Renal cortex interstitium (tissue), 15 donors: ENCODE measurements at places on chromosomes 1 and 21.

- no peak for DNase-seq
These were observed 34.8 kb downstream of the ADAM30 start for GRCh38 chr1:119861547-119861946.

GRCh38 chr1:245448975-245449431 lies 294.2 kb downstream of the KIF26B start:
- DNase-seq = no peak

- DNase-seq = no peak
These were observed 140.0 kb downstream of the SLC45A1 start for GRCh38 chr1:8457760-8458381.

DNA sequence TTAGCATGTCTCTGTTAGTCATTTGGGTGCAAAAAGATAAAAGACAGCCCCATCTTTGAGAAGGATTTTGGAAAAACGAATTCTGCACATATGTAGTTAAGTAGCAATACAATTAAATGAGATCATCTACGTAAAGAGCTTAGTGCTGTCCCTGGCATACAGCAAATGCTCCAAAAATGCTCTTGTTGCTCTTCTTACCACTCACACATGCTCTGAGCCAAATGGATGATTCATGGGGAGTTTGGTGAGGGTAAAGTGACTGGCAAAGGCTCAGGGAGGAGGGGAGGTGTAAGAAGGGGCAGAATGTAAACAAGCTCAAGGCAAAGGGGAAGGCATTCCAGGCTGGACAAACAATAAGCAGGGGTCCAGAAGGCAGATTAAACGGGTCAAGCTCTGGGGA lies 191.9 kb downstream of the AK5 start:
- no peak for DNase-seq

GRCh38 chr1:242623756-242624155 lies 99.3 kb upstream of the PLD5 start:
- DNase-seq = no peak

GRCh38 chr1:31801458-31801857 lies 14.4 kb downstream of the SPOCD1 start:
- DNase-seq = no peak

GRCh38 chr1:1959840-1960479 lies 40.9 kb upstream of the TMEM52 start:
- DNase-seq = peak; percentile 62

DNA sequence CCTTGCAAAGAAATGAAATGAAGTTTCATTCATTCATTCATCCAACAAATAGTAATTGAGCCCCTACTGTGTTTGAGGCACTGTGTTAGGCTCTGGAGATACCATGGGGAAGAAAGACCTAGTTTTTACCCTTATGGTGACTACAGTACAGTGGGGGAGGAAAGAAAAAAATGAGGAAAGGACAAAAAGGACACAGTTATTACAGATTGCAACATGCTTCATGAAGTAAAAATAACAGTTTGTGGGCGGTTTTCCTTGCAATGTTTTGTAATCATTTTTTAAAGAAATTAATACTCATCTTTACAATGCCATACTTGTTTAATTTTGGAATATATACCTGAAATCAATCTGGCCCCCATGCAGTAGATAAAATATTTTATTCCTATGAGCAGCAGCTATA lies 120.3 kb downstream of the TM2D1 start:
- DNase-seq = no peak

GRCh38 chr1:203996126-203996525 lies 76.8 kb upstream of the SOX13 start:
- no peak for DNase-seq

- DNase-seq = no peak
These were observed 137.2 kb downstream of the ADGRL2 start for GRCh38 chr1:81937791-81938450.

DNA sequence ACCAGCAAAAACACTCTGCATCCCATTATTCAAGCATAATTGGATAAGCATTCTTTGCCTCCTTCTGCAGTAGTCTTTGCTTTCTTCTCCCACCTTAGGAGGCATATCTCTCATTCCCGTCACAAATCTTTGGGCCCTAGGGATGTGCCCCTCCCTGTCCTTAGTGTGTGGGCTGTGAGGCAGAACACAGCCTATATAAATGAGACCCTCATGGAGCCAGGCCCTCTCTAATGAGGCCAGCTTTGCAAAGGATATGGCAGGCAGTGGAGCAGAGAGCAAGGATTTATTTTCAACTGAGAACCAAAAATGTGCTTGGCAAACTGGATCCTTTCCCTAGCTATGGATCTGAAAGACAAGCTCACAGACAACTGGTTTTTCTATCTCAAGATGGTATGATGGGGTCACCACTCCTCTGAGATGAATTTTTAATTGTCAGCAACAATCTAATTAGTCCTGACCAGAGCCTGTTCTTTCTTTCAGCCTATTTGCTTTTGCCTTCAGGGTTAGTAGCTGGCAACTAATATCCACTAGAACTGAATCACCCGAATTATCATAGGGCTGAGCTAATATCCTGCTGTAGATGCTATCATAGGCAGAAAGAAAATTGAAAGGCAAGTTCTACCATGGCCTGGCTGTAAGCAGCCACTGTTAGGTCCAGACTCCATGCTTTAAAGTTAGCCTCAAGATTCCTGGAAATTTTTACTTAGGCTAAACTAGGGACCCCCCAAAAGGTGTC lies 134.2 kb downstream of the SYT2 start:
- no peak for DNase-seq

DNA sequence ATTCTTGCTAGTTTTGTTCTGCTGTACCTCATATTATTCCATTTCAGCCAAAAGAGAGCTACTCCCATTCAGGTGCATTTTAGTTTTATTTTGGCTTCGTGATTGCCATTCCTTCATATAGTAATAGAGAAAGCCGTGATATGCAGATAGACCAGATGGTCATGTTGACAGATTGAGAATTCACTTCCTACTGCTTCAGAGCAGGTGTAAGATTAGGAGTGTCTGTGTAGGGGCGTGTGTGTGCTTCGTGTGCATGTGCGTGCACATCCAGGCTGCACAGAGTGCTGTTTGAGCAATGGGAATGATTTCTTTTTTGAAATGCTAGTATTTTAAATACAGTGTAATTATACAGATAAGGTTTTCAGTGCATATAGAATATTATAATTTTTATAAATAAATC lies 10.3 kb downstream of the NFIA start:
- no peak for DNase-seq

- no peak for DNase-seq
These were observed 6.6 kb downstream of the PEAR1 start for GRCh38 chr1:156899956-156900718.

GRCh38 chr1:183002267-183002666 lies 21.0 kb upstream of the LAMC1 start:
- no peak for DNase-seq

DNA sequence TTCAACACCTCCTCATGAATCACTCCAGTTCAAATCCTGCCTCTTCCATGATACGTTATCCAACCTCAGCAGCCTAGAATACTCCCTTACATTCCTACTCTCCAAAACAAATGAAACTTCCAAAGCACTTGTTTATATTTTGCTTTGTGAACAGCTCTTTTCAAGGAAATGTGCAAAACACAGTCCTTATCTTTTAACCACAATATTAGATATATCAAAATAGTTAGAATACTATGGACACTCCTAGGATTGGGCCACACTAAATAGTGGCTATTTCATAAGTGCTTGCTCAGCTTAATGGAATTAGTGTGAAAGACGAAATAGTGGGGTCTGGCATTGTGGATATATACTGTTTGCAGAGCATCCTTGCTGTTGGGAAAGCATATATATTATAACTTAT lies 173.5 kb downstream of the ZC3H11B start:
- no peak for DNase-seq

GRCh38 chr1:181099152-181100014 lies 10.9 kb downstream of the IER5 start:
- no peak for DNase-seq

GRCh38 chr1:223422911-223423310 lies 29.7 kb downstream of the CCDC185 start:
- no peak for DNase-seq

DNA sequence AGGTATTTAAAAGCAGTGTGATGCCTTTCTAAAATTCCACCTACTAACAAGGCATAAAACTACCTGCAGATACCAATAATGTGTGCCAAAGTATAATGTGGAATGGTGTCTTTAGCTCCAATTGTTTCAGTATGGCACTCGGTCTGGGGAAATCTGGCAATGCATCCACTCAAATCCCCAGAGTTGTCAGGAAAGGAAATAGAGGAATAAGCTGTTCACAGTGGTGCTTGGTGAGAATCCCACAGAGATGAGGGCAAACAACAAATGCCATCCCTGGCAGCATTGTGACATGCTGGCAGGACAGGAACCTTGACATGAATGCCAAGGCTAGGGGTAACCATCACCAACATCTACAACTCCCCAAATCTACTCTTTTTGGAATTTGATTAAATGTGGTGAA lies 240.7 kb downstream of the BARHL2 start:
- no peak for DNase-seq

DNA sequence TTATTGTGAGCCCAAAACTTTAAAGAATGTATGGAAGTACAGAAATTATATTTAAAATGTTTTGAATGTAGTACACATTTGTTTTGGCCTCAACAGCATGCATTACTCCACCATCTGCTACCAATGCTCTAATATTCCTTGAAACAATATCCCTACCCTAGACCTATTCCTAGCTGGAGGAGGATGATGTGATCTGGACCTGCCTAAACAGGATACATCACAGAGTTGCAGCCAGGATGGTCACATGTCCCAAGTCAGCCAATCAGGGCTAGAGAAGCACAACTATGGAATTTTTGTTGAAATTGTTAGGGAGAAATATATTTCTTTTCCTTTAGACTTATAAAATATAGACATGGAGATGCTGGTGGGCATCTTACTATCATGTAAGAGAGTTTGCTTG lies 623.3 kb upstream of the NR5A2 start:
- DNase-seq = no peak

DNA sequence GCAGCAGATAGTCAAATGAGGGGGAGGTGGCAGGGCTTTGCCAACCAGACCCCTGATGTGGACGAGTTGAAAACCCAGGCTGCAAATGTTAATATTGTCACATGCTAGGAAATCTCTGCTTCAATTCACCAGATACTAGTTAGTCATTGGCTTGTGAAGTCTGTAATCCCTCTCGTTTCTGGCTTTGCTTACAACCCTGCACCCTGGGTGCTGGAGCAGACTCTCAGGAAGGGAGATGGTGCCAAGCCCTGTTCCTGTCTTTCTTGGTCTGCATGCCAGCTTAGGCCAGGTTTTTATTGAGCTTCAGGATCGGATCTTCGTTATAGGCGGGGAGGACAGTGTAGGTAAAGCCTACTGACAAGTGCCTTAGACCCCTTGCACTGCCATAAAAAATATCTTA lies 53.3 kb downstream of the MDM4 start:
- no peak for DNase-seq

DNA sequence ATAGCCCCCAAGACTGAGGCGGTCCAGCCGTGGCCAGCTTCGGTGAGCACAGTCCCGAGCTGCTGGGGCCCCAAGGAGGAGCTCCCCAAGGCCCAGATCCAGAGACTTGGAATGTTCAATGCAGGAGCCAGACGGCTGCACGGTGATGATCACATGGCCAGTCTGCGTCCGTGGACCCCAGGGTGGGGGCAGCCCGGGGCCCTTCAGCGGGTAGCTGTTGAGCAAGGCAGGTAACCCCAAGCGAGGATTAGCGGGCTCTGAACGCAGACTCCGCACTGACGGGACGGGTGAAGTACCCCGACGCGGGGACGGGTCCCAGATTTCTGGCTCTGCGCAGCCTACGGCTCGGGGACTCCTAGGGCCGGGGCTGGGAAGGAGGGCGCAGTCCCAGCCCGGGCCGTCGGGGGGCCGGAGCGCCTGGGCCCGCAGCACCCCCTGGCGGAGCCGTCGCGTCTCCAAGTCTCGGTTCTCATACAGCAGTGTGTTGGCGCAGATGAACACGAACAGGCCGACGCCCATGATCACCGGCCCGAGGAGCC lies 2.7 kb downstream of the TMEM200B start:
- peak; percentile 46 for DNase-seq

- DNase-seq = no peak
These were observed 456.5 kb downstream of the KIF26B start for GRCh38 chr1:245611251-245611650.

- DNase-seq = no peak
These were observed 35.1 kb downstream of the SLC44A3 start for GRCh38 chr1:94855307-94855700.

GRCh38 chr21:33816174-33816573 lies 99.4 kb downstream of the ATP5PO start:
- DNase-seq = no peak

DNA sequence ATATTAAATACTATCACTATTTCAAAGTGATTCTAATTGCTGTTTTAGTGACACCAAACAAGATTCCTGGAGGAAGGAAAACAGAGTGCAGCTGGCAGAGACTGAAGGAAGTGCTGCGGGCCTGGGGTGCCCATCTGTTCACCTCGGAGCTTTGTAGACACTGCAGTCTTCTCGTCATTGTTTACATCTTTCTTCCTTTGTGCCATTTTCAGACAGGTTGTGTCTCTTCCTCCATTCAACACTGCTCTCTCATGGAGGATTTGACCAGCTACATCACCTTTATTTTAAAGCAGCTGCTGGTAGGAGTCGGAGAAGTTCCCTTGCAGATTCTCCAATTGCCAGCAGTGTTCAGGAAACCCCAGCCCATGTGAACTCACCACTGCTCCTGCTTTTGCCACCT lies 37.3 kb downstream of the ABCA4 start:
- DNase-seq = no peak

DNA sequence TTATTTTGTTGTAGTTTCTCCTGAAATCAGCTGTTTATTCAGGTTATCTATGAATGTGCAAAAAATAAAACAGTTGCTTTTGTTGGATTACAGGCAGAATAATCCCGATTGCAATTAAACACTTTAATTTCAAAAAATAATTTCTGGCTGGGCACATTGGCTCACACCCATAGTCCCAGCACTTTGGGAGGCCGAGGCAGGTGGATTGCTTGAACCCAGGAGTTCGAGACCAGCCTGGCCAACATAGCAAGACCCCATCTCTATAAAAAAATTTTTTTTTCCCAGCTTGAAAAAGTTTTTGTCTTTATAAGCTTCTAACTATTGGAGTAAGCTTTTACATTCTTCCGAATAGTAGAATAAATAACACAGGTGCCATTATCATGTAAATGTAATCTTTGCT lies 15.3 kb downstream of the RCAN3 start:
- DNase-seq = no peak

DNA sequence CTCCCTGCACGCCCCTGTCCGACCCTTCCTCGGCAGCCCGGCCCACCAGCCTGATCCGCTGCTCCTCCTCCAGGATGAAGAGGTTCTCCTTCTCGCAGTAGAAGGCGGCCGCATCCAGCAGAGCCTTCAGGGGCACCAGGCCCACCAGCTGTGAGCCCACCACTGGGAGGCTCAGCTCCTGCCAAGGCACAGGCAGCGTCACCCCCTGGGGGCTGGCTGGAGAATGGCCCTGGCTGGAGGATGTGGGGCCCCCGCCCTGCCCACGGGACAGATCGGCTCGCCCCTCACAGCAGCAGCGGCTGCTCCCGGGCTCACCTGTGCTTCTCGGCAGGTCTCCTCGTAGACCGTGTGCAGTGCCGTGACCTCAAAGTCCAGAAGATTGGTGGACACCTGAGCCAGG lies 5.3 kb downstream of the FTCD start:
- no peak for DNase-seq

GRCh38 chr1:161491472-161491871 lies 13.8 kb upstream of the FCGR2A start:
- DNase-seq = no peak

GRCh38 chr1:6601923-6602668 lies 573 bp downstream of the KLHL21 start:
- DNase-seq = no peak

GRCh38 chr21:20971296-20971921 lies 26.8 kb upstream of the NCAM2 start:
- DNase-seq = peak; percentile 45
